ENCODE measurements at places on chromosomes 2 and 18.

- DNase-seq = no peak
Measured at GRCh38 chr2:226644399-226644865, 155.2 kb downstream of the IRS1 start.

GRCh38 chr2:190513877-190514276 lies 20.6 kb downstream of the NEMP2 start:
- no peak for DNase-seq

DNA sequence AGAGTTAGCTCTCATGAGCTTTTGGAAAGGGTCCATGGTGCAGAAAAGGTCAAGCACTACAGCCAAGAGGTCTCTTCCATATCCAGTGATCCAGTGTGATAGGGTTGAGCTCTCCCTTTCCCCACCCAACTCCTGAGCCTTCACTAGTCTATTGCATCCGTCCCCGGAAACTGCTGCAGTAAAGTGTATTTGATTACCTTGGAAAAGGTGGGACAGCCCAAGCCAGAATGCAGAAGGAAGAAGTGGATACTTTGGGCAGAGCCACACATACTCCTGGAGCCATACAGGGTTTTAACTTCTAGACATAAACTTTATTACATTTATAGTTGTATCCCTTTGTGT lies 3.6 kb downstream of the PNKD start:
- no peak for DNase-seq

DNA sequence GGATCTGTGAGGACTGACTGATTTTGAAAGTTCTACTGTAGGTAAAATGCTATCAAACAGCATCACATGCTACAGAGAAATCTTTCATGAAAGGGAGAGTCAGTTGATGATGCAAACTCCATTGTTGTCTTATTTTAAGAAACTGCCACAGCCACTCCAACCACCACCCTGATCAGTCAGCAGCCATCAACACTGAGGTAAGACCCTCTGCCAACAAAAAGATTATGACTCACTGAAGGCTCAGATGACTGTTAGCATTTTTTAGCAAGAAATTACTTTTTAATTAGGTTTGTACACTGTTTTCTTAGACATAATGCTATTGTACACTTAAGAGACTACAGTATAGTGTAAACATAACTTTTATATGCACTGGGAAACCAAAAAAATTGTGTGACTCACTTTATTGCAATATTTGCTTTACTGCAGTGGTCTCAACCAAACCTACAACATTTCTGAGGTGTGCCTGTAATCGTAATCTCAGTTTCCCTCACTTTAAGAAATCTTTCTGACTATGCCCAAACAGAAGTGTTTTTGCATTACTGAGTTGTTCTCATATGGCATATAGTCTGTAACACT lies 42.8 kb downstream of the METTL8 start:
- no peak for DNase-seq

DNA sequence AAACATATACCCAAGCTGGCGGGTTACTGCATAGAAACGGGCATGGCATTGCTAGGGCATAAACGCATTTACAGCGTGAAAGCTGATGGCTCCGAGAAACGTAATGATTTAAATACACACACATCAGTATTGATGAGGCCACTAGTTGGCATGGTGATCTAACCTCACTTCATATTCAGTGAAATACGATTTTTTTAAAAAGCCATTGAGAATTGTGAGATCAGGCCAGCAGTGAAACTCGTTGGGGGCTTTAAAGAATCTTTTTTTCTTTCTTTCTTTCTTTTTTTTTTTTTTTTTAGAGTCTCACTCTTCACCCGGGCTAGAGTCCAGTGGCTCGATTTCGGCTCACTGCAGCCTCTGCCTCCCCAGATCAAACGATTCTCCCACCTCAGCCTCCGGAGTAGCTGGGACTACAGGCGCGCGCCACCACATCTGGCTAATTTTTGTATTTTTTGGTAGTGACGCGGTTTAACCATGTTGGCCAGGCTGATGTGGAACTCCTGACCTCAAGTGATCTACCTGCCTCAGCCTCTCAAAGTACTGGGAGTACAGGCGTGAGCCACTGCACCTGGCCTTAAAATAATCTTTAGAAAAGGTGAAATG lies 2.4 kb upstream of the SMAD7 start:
- DNase-seq = no peak

DNA sequence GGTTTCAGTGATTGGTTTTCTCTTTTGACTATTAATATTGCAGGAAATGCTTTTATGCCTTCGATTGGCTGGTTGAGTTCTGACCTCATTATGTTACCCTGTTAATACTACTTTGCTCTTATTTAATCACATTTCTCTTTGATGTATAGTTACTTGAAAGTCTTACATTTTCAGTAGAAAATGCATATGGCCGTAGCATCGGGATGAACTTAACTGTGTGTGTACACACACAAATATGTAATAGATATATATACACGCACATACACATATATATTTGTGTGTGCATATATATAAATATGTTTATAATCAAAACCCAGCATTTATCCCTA lies 1.6 kb downstream of the EPC2 start:
- DNase-seq = no peak
